ENCODE measurements at places on chromosomes 4 and X. TPM values are rescaled to one million over a fixed set of nuclear protein-coding genes. Genes with fewer than 3 reads are reported as not detected.
A peak's percentile ranks its signal among the peaks of the same experiment; 100 is the strongest.

The CENPVL1 gene
- not detected for total RNA-seq

The ADH6 gene
- total RNA-seq: not detected

The COL4A5 gene
- total RNA-seq: not detected

The GAGE13 gene
- total RNA-seq: not detected

The CFAP47 gene
- not detected for total RNA-seq

The ARR3 gene
- total RNA-seq: not detected

The LINC00632 gene
- 2.7 TPM for total RNA-seq

The RBM46 gene
- not detected for total RNA-seq

The MAGED2 gene
- 64.5 TPM for total RNA-seq

The GAB3 gene
- total RNA-seq: 18.4 TPM

The PDGFRA gene
- 0.39 TPM for total RNA-seq

The XG gene
- not detected for total RNA-seq

The IRF2 gene
- total RNA-seq: 45.5 TPM

GRCh38 chr4:143721317-143721716 lies 20.8 kb upstream of the FREM3 start:
- DNase-seq: no peak

GRCh38 chr4:108244606-108245005 lies 75.9 kb upstream of the LEF1 start:
- no peak for DNase-seq

DNA sequence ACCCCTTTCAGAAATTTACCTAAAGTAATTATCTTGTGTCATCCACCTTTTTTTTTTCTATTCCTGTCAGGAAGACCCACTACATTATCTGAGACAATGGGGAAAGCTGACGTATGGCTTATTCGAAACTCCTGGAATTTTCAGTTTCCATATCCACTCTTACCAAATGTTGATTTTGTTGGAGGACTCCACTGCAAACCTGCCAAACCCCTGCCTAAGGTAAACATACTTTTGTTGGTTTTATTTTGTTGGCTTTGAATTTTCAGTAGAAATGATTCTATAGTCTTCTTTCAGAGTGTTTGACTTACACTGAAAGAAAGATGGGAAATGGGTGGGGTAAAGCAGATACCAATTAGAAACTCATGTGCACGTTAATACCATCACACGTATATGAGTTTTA lies 2.2 kb downstream of the UGT2B7 start:
- no peak for DNase-seq

GRCh38 chr4:39516407-39516966 lies 10.8 kb downstream of the UGDH start:
- no peak for DNase-seq

DNA sequence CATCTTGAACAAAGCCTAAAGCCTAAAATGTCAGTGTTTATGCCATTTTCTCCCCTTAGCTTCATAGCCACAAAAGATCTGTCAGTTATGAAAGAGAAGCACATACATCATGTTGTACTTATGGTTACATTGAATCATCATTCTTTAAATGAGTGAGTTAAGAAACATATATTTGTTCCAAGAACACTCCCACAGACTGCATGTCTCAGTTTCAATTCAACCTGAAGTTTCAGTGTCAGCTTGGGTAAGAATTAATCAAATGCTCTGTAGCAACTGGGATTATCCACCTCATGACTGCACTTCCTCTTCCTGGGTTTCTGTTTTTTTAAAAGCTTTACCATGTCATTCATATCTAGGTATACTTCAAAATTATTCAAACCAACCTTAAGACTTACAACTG lies 3.9 kb upstream of the TMPRSS11B start:
- DNase-seq: no peak

GRCh38 chr4:139719381-139720101 lies 53.9 kb downstream of the MGST2 start:
- no peak for DNase-seq

DNA sequence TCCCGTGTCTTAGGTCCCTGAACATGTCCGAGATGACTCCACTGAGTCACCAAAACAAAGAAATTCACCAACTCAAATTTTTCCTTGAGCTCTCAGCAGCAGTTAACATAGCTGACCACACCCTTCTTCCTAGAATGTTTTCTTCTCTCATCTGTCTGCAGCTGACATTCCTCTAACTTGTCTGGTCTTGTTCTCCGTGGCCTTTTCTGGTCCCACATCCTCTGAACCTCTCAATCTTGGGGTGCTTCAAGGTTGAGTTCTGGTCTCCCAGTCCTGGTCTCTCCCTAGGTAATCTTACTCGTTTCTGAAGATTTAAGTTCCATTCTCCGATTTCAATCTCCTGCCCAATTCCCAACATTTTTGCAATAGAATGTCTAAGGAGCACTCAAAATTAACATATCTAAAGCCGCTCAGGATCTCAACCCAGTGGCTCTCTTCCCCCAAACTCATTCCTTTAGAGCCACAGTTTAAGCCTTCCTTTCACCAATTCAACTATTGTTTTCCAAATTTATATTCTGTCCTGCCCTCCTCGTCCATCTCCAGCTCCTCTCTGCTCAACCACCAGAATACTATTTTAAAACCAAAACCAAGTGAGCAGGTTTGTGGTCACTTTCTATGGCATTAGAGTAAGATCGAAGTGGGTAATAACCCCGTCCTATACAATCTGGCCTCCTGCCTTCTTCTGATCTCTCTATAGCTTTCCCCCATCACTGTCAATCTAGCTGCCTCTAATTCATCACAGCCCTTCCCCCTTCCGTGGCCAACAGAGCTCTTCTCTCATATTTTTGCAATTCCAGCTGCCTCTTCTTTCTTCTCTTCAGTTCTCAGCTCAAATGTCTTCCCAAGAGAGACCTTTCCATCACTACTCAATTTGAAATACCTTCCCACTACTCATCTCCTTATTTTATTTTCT lies 1.2 kb downstream of the TRIML2 start:
- DNase-seq: no peak

- no peak for DNase-seq
Observed at GRCh38 chr4:175351473-175351872, 433.3 kb downstream of the ADAM29 start.

- DNase-seq: no peak
Observed at GRCh38 chr4:74244049-74244448, 64.2 kb upstream of the EPGN start.

DNA sequence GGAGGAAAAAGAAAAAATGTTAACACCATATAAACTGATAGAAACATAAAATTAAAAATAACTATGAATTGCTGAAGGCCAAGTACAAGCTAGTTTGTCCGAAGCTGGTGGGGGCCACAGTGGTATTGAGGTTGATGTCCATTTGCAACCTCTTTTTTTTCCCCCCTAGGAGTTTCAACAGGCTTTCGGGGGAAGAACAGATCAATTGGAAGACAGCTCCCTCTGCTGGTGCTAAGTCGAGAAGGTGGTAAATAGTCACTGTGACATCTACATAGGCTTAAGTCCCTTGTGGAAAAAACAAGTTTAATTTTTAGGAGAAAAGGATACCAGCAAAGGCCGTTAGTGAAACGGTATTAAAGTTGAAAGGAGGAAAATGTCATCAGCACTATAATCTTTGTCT lies 115.7 kb upstream of the ZXDA start:
- peak; percentile 8 for DNase-seq

GRCh38 chr4:155032521-155033229 lies 175.8 kb upstream of the NPY2R start:
- DNase-seq: no peak

- DNase-seq: no peak
Observed at GRCh38 chrX:43211570-43211969, 433.6 kb upstream of the PPP1R2C start.

DNA sequence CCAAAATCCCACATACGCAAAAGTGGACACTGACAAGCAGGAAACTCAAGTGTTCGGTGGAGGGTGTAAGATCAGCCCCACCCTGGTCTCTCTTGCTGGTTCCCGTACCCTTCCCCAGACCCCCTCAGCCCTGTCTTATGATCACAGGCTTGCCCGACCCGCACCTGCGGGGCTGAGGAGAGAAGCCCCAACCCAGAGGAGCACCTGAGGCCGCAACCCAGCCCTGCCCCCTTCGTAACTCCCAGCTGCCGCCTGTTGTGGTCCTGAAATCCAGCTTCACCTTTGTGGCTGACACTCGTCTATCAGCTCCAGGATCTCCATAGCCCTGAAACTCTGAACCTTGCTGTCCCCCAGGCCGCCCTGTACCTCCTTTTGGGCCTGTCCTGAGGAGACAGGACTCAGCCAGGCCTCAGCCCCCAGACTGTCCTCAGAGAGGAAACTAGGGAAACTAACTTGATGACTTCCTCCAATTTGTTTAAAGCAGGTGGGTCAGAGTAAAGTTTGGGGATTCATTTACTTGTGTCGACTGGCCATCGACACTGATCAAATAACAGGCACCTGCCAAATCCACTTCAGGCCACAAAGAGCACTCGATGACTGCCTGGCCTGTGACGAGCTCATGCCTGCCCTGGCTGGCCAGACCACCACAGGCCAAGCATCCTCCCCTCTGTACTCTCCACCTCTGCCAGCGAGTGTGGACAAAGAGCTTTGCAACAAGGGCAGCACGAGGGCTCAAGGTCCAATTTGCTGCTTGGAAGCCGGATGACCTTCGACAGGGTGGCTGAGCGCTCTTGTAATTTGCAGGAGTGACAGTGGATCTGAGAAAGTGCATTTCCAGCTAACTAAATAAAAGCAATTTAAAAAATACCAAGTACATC lies 19.3 kb downstream of the DCTD start:
- no peak for DNase-seq

DNA sequence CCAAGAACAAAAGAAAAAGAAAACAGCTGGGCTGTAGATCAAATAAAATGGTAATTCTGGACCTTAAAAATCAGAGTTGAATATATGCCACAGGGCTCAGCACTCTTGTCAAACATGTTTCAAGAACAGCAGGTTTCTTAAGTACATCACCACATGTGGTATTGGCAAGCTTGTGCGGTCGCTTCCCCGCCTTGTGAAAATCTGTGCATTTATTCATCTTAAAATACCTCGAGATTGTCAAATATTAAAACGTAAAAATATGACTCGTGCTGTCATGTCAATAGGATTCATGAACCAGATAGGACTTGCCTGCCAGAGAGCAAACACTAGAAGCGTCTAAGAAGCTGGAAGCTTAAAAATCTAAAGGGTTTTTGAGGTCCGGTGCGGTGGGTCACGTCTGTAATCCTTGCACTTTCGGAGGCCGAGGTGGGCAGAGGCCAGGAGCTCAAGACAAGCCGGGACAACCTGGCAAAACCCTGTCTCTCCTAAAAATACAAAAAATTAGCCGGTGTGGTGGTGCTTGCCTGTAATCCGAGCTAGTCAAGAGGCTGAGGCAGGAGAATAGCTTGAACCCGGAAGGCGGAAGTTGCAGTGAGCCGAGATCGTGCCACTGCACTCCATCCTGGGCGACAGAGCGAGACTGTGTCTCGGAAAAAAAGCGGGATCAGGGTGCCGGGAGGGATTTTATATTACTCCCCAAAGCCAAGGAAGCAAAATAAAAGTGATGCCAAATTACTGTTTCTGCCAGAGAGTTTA lies 40.2 kb upstream of the TMEM154 start:
- no peak for DNase-seq

- DNase-seq: no peak
Observed at GRCh38 chr4:72591547-72592454, 22.8 kb upstream of the ADAMTS3 start.

- DNase-seq: no peak
Observed at GRCh38 chr4:71167083-71167482, 171.7 kb upstream of the SLC4A4 start.

- DNase-seq: no peak
Observed at GRCh38 chrX:71253253-71254091, 468 bp downstream of the ZMYM3 start.

DNA sequence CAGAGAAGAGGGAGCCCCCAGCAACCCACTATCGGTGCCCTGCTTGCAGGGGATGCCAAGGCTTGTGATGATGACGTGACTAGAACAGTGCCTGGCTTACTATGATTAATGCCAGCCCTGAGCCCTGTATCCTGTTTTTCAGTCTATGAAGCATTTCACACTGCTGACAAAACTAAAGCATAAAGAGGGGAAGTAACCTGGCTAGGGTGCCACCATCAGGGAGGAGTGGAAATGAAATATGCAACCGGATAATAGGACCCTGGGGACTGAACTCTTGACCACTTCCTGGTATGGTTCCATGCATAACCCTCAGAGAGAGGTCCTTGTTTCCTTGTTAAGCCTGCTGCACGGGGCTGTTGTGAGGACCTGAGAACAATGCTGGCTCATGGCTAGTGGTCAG lies 50.3 kb downstream of the MED28 start:
- no peak for DNase-seq

DNA sequence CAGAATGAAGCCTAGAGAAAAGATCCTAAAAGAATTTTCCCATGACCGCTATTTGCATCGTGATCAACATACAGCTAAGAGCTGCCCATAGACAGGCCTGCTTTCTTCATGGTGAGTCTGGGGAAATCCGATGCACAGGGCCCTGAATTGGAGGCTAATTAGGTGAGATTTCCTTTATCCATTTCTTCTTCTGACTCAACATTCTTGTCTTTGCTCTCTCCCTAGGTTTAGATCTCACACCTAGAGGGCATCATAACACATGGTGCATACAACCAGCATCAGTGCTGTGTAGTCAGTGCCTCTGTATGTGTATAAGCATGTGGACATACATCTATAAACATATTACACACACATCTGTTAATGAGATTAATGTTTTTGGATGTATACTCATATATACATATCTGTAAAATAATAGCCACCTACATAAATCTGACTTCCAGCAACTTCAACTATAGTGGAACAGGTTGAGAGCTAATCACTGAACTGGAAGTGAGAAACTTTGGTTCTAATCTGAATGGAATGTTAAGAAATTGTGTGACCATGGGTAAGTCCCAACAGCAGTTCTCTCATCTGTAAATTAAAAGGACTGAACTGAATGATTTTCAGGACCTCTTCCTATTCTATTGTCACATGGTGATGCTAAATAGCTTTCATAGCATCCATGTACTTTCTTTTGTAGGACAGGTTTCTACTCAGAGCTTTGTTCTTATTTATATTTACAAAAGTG lies 17.5 kb downstream of the GATB start:
- no peak for DNase-seq

DNA sequence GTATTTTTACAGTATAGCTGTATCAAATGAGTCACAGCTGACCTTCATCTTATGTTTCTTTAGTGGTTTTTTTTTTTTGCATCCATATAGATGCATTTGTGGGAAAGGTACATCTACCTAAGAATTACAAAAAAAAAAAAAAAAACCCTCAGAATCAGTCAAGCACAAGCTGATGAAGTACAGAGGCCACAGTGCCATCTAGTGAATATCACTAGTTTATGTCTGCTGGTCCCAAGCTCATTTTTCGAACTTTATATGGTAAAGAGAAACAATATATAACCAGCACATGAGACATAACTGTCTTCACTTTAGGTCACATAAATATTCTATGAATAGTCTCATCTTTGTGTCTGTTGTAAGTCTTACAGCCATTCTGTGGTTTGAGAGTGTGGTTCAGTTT lies 220.1 kb downstream of the DLG3 start:
- no peak for DNase-seq
